SW 1271 (cell line): ENCODE measurements at places on chromosomes 2 and 18.
A peak's percentile ranks its signal among the peaks of the same experiment; 100 is the strongest.

GRCh38 chr2:189096769-189097447, 82.7 kb downstream of the COL5A2 start:
- peak; percentile 48 for DNase-seq

DNA sequence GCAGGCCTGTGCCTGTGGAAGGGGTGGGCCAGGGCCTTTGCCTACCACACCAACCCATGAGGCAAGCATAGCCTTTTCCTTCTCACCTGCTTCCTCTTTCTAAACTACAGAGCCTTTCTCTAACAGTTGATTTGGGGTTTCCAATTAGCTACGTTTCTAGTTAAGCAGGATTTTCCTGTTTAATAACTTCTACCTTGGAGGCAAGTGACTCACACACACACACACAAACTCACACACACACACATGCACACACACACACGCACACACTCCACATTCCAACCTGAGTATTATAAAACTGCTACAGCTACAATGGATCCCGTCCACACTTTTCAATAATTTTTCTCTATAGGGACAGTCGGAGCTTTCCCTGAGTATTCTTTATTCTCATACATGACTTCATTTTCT, 84.9 kb downstream of the SOX11 start:
- DNase-seq = no peak

DNA sequence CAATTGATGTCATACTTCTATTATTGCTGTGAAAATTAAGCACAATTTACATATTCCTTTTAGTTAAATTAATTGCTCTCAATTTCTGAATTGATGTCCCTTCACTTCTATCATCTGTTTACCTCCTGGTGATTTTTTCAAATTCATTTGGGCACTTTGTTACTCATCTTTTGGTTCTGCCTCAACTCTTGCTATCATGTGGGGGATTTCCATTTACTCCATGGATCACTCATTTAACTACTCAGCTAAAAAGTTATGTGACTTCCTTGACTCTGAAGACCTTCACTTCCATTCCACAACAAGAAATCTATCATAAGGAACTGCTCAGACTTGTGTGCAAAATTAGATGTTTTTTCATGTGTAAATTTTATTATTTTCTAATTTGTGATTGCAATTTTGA, 126.2 kb downstream of the EHBP1 start:
- DNase-seq = no peak

- no peak for DNase-seq
Observed at GRCh38 chr2:220162320-220162719, 534.9 kb downstream of the SLC4A3 start.

GRCh38 chr2:221731432-221732145, 159.5 kb upstream of the EPHA4 start:
- DNase-seq = no peak

DNA sequence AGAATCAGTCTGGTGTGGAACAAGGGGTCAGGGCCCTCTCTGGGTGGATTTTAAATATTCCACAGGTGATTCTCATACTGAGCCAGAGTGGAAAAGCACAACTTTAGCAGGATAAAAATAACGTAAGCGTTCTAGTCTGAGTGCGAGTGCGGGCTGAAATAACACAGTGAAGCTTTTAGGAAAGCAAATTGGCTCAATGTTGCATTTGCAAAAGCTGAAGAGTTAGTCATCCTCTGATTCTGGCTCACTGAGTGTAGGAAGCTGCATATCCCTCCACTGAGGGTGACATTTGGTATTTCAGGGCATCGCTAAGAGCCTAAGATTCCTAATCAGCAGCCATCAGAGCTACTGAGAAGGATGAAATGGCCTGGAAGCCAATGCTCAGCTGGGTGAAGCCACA, 134.7 kb downstream of the RIF1 start:
- no peak for DNase-seq

GRCh38 chr18:54268751-54269150, 566 bp upstream of the POLI start:
- DNase-seq = no peak

GRCh38 chr2:102335871-102336366, 19.7 kb upstream of the IL18R1 start:
- no peak for DNase-seq

DNA sequence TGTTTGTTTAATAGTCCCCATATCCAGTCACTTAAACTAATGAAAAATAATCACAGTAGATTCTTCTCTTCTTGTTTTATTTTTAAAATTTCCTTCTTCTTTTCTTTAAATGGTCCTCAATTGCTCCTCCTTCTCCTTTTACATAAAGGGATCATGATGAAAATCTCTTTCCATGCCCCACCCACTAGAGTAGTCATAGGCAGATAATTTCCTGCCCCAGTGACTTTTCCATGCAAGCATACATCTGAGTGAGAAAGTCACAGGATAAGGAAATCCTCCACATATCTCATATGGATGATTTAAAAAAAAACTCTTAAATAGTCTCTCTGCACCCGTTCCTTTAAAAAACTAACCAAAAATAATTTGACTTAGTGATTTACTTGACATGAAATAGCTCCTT, 552.3 kb upstream of the SETBP1 start:
- DNase-seq = no peak

- no peak for DNase-seq
Observed at GRCh38 chr18:42275138-42275535, 320.1 kb downstream of the PIK3C3 start.

DNA sequence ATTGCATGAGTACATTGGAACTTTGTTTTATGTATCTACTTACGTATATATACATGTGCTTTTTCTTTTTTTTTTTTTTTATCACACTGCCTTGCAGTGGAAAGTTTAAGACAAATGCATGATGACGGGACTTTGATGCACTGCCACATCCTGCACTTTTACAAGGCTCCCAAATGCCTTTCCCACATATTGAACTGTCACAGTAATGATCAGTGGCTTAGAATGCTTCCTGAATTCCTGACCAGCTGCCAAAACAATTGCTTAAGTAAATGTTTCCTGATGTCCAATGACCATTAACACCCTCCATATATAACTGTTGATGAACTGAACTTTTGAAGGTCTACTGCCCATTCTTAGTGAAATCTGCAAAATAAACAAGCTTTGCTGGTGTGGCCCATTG, 60.2 kb downstream of the LYPD6B start:
- DNase-seq = peak; percentile 8

GRCh38 chr18:12839526-12840196, 44.4 kb downstream of the PTPN2 start:
- no peak for DNase-seq

GRCh38 chr2:238227587-238228032, 12.2 kb downstream of the HES6 start:
- DNase-seq = no peak

GRCh38 chr2:14678761-14679160, 46.2 kb downstream of the LRATD1 start:
- DNase-seq = no peak

GRCh38 chr2:70641263-70641784, 87.7 kb upstream of the TGFA start:
- DNase-seq = no peak

GRCh38 chr2:70948337-70949003, 12.8 kb downstream of the ATP6V1B1 start:
- DNase-seq = no peak

DNA sequence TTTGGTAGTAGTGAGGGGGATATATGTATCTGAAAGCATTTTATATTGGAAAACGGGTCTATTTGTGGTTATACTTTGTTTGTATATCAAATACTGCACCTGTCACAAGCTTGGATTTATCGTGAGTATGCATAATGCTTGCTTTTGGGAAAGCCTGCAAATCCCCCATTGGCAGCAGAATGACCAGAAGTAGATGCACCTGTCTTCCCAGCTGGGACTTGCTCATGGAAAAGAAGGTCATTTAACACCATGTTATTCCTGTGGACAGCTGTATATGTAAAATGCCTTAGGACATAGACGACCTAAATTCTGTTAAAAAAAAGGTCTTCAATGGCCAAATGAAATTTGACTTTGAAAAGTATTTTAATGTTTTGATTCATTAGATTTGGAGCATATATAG, 599.4 kb downstream of the XIRP2 start:
- no peak for DNase-seq

- DNase-seq = no peak
Observed at GRCh38 chr2:235511187-235511661, 17.4 kb downstream of the AGAP1 start.

- DNase-seq = no peak
Observed at GRCh38 chr2:98282109-98282508, 64.1 kb upstream of the CNGA3 start.
